NCI-H526 (cell line): ENCODE measurements at places on chromosomes 7 and 10.

GRCh38 chr7:69696054-69696591 lies 97.8 kb downstream of the AUTS2 start:
- DNase-seq: no peak

DNA sequence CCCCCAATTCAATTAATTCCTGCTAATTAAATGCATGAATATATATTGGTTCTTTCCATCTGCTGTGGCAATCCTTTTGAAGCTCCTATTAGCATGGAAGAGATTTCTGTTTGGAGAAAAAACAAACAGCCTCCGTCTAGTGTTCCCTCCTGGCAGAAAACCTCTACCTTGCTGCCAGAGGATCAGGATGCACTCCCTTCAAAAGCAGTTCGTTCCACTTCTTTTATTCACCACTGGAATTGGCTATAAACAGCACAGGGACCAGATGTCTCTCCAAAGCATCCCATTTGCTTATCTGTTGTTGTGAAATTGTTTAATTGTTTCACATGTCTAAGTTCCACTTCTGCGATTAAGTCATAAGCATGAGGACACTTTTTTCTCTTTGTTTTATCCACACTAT lies 77.8 kb upstream of the PTN start:
- no peak for DNase-seq

- no peak for DNase-seq
These were observed 178.0 kb upstream of the MKI67 start for GRCh38 chr10:128304271-128304670.

DNA sequence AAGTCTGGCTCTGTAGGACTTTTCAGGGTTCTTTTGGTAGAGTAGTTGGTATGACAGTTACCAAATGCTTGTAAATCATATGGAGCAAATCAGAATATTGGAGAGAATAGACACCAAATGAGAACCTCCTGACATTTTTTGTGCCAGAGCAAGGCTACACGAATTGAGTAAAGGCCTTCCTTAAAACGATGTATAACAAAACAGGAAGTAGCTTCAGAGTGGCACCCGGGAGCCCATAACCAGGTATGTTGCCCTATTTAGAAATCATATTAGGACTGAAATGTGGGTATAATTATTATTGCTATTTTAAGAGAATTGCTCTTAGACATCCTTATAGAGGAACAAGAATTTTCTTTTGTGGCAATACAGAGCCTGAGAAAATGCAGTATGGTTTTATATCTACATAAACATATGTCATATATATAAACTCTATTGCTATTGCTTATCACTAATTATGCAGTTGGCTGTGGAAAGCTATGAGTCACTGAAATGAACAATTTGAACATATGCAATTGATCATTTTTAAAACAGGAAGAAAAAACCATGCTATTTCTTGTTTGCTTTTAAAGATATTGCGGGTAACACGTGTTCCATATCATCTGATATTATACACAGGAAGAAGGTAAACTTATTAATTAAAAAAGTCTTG lies 197.4 kb upstream of the MTPN start:
- no peak for DNase-seq

- DNase-seq: no peak
These were observed 31.7 kb downstream of the ASB4 start for GRCh38 chr7:95517458-95517857.

DNA sequence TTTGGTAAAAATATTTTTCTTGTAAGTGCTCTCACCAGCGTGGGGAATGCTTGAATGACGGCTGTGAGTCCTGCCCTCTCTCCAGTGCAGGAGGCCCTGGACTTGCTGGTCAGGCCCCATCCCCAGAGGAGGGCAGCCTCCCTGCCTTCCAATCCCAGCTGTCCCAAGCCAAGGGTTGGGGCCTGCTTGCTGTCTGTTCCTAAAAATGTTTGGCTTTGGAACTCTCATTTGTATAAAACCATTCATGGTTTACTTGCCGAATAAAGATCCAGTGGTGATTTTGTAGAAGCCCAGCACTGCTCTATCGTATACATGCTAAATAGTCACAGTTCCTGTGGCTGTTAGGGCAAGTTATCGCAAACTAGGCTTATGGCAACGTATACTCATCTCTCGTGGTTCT lies 121.7 kb downstream of the GLRX3 start:
- DNase-seq: no peak
